ENCODE measurements at places on chromosomes 6 and 20.

GRCh38 chr6:156974830-156975261, 197.7 kb downstream of the ARID1B start:
- DNase-seq: no peak

DNA sequence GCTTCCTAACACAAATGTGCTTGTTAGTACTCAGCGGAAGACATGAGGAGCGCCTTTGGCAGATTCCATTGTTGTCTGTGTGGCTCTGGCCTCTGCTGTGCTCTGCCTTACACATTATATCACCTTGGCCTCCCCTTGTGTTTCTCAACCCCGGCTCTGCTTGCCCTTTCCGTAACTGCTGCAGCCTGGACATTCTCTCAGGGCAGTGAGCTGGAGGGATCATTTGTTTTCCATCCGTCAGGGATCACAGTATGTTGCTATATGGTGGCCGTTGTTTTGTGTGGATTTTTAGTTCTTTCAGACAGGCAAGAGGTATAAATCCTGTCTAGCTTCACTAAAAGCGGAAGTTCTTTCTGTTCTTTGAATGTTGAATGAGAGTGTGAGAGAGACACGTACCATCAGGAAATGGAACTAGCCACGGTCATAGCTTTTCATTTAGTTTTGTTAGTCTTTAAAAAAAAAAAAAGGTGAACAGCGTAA, 175.1 kb downstream of the JARID2 start:
- no peak for DNase-seq

GRCh38 chr6:105844275-105844883, 241.8 kb upstream of the PRDM1 start:
- no peak for DNase-seq

DNA sequence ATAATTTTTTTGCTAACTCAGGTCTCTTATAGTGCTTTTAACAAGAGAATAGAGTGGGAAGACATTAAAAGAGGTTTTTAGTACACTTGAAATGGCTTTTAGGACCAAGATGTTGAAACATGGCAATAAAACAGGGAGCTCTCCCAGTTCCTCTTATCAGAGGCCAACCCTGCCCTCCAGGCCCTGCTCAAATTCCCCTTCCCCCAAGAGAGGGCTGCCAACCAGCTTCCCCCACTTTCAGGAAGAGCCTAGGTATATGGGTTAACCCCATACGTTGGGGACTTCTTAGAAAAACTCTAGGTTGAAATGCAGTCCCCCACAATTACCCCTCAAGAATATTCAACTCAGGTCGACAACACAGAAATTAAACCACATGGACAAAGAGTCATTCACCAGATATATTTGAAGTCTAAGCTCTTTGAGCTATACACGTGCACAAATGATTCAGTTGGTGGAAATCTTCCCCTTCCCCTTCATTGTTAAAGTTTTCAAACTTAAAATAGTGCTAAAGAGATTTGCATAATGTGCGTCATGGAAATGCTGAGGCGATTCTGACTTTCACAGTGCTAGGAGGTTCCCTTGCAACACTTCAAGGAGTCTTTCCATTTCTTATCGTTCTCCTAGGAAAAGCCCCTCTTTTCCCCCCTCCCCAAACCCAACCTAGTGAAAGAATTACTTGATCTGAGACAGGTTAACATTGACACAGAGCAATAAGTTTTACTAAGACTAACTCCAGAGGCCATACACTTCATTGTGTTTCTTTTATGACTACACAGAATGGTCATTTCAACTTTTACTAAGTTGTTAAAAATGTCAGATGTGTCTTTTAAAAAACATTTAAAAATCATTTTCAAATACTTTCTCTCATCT, 49.8 kb upstream of the ENPP5 start:
- DNase-seq: no peak

DNA sequence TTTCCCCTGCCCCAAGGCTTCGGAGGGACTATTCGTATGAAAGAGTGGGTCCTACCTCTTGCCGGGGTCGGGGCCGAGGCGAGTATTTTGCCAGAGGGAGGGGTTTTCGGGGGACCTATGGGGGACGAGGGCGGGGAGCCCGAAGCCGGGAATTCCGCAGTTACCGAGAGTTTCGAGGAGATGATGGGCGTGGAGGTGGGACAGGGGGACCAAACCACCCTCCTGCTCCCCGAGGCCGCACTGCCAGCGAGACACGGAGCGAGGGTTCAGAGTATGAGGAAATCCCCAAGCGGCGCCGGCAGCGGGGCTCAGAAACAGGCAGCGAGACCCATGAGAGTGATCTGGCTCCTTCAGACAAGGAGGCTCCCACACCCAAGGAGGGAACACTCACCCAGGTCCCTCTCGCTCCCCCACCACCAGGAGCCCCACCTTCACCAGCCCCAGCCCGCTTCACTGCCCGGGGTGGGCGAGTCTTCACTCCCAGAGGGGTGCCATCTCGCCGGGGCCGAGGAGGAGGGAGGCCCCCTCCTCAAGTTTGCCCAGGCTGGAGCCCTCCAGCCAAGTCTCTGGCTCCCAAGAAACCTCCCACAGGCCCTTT, 11.3 kb downstream of the PRRC2A start:
- no peak for DNase-seq

- DNase-seq: no peak
Observed at GRCh38 chr6:145491126-145491525, 244.2 kb downstream of the EPM2A start.

- no peak for DNase-seq
Observed at GRCh38 chr20:35978041-35978513, 9.7 kb downstream of the CNBD2 start.

DNA sequence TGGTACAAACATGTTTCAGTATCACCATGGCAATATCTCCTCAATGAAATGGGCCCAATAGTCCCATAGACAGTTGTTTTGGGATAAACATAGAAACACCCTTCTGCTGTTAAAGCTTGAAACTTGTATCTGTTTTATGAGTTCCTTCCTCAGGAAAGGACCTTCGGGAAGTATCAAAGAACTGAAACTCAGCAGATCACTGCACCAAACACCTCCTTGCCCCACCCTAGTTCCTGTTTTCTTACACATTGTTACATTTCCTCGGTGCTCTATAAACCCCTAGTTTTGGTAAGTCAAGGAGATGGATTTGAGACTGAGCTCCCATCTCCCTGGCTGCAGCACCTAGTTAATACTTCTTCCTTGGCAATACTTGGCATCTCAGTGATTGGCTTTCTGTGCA, 73.8 kb upstream of the ECI2 start:
- DNase-seq: no peak

DNA sequence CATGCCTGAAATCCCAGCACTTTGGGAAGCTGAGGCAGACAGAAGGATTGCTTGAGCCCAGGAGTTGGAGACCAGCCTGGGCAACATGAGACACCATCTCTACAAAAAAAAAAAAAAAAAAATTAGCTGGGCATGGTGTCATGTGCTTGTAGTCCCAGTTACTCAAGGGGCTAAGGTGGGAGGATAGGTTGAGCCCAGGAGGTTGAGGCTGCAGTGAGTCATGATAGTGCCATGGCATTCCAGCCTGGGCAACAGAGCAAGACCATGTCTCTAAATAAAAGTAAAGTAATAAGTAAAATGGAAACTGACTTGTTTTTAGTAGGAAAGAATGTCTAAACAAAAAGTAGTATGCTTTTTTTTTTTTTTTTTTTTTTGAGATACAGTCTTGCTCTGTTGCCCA, 240.7 kb downstream of the ARID1B start:
- DNase-seq: no peak

- DNase-seq: no peak
Observed at GRCh38 chr6:86856937-86857563, 80.3 kb upstream of the HTR1E start.
